ENCODE measurements at places on chromosomes 7 and 10. TPM values are rescaled to one million over a fixed set of nuclear protein-coding genes. Genes with fewer than 3 reads are reported as not detected.

GATA3 gene
- total RNA-seq: 3.9 TPM

OGDH gene
- total RNA-seq: 27.9 TPM

GSTO2 gene
- 1.5 TPM for total RNA-seq

LRRC4 gene
- not detected for total RNA-seq

CCDC172 gene
- not detected for total RNA-seq

MAGI2 gene
- 0.40 TPM for total RNA-seq

OPALIN gene
- total RNA-seq: not detected

Data from A549 treated with GW870086 at 1 μM for 4 hours (cell line).